ENCODE measurements at places on chromosomes 5 and 9.

GRCh38 chr9:99049641-99050040, 55.3 kb upstream of the TGFBR1 start:
- DNase-seq = no peak

DNA sequence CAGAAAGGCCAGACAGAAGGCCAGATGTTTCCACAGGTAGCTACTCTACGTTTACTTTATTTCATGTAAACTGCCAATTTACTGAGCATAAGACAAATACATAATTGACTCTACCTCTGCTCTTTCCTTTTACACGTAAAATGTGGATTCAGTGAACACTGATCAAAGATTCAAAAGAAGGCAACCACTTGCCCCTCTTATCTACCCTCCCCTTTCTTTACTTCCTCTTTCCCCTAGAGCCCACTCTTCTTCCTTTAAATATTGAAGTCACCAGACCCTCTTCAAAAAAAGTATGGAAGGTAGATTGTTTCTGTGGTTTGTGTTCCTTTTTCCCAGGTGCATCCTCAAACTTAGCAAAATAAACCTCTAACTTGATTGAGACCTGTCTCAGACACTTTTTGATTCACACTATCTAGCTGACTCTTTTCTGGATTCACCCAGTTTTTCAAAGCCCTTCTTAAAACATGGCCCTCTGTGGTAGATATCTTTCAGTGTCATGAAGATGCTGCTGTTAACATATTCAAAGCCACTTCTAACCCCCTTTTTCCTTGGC, 6.7 kb downstream of the FAM114A2 start:
- no peak for DNase-seq

DNA sequence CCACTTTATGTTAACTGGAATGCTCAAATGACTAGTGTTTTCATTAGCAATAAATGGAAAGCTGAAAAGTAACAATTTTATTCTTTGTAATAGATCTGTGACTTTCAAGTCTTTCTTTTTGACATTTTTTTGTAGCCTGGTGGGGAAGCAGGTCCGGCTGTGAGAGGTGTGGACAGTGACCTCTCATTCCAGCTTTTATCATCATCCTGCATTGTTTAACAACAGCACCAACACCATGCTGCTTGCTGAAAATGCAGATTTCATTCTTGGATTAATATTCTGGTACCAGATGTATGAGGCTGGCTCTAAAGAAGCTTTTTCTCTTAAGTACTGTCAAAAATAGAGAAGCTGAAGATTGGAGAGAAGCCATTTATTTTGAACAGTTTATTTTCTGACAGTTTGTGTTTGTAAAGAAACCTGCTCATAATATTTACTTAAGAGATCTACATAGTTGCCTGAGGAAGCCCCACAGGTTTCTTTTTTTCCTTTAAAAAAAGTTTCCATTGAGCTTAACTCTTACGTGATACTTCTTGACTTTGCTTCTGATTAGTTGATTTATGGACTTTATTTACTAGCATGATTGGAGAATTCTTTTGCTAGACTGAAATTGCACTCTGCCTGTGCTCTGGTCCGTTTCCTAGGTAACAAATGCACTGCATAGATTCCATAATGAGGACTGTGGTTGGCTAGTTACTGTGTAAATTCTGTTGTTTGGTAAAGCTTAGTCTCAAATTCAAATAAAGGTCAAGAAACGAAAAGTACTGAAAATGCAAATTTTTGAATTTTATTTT, 3.4 kb downstream of the KIAA1958 start:
- peak; percentile 4 for DNase-seq

GRCh38 chr9:81351166-81351565, 338.2 kb downstream of the TLE1 start:
- no peak for DNase-seq

GRCh38 chr9:105053209-105053652, 125.3 kb upstream of the ABCA1 start:
- DNase-seq = no peak

DNA sequence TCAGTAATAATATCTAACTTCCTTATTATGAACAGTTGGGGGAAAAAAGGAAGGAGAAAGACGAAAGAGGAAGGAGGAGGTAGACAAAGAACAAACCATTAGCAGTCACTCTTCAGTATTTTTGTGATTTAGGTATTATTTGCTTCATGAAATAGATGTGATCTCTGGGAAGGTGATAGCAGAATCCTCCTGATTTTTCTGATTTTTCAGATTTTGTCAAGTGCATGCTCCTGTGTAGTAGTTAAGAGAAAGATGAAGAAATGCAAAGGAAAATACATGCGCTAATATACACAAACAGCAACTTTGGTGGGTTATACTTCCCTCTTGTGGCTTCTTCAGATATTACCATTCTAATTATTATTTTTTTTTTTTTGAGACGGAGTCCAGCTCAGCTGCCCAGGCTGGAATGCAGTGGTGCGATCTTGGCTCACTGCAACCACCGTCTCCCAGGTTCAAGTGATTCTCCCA, 31.6 kb downstream of the LMNB1 start:
- no peak for DNase-seq

DNA sequence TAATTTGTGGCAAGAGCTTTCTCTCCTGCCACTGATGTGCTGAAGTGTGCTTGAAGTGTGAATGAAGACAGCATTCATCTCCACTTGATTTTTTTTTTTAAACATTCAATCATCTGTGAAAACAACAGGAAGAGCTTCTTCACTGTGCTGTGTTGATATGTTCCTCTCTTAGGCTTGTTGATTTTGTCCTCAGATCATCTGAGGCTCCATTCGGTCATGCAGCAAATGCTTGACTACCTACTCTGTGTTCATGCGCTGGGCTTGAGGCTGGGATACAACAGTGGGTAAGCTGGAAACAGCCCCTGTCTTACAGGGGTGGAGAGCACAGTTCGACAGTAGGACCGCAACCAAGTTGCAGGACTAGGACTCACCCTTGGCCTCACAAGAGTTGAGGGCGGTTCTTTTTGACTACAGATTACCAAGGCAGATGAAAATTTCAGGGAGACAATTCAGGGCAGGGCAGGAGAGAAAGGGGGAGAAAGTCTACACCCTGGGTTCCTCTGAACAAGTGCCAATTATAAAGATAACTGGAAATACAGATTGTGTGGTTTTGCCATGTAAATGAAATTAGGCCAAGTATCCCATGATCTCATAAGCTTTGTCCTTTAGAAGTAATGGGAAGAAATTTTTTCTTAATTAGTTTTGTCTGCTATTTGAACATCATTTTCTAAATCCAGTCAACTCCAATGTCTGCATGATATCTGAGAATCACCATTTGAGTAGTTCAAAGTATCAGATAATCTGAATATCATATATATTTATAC, 31.0 kb upstream of the F2R start:
- DNase-seq = no peak

DNA sequence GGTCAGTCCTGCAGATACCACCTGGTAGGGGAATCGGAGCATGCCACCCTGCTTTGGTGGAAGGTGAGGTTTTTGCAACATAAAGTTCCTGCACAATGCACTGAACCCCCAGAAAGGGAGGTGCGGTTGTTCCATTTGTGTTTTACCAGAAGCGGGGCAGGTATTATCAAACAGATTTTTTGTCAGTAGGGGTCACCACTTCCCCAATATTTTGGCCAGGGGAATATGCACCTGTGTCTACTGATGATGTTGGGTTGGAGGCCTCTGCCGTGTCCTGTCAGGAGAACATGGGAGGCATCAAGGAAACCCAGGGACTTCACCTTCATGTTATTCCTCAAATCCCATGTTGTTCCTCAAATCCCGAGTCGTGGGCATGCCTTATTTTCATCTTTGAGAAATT, 438.7 kb downstream of the NTRK2 start:
- no peak for DNase-seq

- DNase-seq = no peak
Observed at GRCh38 chr5:127011961-127012644, 18.3 kb downstream of the MARCHF3 start.

- DNase-seq = no peak
Observed at GRCh38 chr5:173591056-173591514, 25.4 kb downstream of the BOD1 start.

- DNase-seq = no peak
Observed at GRCh38 chr5:115431116-115431515, 113.5 kb downstream of the FEM1C start.

DNA sequence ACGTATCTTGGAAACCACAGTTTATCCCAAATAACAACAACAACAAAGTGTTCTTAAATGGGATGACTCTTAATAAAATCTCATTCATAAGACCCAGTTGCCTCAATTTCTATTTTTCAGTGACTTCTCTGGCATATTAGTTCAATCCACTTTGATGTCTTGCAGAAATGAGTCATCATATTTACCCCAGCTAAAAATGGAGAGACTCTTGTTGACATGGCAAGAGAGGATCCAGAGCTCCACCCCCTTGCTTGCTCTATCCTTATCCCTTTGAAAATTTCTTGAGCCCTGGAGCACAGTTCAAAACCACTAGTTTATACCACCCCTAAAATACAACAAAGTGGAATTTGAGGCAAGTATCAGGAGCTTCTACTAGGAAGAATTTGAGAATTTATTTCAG, 20.8 kb downstream of the VCAN start:
- DNase-seq = no peak

- no peak for DNase-seq
Observed at GRCh38 chr9:37503736-37504135, 18.0 kb downstream of the POLR1E start.

DNA sequence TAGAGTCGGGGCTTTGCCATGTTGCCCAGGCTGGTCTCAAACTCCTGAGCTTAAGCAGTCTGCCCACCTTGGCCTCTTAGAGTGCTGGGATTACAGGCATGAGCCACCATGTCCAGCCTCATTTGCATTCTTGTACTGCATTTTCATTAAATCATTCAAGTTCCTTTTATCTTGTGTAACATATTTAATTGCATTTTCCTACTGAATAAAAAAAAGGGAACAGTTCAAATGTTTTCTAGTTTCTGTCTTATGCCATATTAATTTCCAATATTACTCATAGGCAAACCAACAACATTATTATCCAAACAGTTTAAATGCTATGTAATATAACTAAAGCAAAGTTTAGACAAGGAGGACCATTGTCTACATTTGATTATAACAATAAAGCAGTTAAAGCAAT, 6.1 kb downstream of the SLC31A1 start:
- no peak for DNase-seq

GRCh38 chr5:72121780-72122445, 14.6 kb downstream of the MAP1B start:
- DNase-seq = no peak

GRCh38 chr9:9949978-9950377, 662.8 kb downstream of the PTPRD start:
- no peak for DNase-seq

DNA sequence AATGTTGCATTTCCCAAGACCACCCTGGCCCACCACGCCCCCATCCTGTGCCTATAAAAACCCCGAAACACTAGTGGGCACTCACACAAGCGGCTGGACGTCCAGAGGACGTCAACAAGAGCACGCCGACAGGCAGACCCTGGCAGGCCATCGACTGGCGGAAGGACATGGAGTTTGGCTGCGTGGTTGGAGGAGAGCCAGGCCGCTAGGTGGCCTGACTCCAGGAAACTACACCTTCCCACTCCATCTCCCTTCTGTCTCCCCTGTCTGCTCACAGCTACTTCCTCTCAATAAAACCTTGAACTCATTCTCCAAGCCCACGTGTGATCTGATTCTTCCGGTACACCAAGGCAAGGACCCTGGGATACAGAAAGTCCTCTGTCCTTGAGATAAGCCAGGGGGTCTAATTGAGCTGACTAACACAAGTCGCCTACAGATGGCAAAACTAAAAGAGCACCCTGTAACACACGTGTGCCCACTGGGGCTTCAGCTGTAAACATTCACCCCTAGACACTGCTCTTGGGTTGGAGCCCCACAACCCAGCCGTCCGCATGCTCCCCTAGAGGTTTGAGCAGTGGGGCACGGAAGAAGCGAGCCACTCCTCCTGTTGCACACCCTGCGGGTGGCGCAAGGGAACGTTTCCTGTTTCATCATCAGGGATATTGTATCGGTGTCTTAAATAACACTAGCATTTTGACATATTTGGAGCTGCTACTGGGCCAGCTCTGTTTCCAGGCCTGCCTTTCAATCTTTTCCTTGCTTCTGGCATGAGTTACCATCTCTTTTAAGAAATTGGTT, 54.5 kb upstream of the TAF11L2 start:
- DNase-seq = no peak

DNA sequence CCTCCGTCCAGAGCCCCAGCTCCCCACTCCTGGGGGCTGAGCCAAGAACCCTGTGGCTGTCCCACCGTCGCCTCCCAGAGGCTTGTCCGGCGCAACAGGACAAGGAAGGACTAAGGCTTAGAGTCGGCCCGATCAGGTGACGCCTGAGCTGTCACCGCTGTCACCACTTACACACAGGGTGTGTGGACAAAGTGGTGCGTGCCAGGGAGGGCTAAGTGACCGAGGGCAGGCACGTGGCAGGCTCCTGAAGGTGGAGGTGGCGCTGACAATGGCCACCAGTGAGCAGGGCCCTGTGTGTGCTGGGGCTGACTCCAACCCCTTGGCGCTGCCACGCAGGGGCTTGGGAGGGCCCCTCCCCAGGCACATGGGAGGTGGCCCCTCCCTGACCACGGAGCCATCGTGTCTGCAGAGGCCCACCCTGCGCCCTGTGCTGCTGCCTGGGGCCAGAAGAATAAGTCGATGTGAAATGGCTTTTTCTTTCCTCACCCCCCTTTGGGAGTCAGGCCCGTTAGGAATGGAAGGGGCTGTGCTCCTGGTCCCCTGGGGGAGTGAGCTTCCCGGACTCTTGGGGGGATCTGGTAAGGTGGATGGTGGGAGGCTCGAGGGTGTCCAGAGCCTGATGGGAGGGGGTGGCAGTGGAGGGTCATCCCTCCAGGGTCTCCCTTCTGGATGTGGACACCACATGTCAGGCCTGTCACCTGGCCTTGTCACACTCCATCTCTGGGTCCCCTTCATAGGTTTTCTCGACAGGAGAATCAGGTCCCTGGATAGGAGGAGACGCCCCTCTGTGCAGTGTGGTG, 2.6 kb upstream of the GPSM1 start:
- DNase-seq = no peak

DNA sequence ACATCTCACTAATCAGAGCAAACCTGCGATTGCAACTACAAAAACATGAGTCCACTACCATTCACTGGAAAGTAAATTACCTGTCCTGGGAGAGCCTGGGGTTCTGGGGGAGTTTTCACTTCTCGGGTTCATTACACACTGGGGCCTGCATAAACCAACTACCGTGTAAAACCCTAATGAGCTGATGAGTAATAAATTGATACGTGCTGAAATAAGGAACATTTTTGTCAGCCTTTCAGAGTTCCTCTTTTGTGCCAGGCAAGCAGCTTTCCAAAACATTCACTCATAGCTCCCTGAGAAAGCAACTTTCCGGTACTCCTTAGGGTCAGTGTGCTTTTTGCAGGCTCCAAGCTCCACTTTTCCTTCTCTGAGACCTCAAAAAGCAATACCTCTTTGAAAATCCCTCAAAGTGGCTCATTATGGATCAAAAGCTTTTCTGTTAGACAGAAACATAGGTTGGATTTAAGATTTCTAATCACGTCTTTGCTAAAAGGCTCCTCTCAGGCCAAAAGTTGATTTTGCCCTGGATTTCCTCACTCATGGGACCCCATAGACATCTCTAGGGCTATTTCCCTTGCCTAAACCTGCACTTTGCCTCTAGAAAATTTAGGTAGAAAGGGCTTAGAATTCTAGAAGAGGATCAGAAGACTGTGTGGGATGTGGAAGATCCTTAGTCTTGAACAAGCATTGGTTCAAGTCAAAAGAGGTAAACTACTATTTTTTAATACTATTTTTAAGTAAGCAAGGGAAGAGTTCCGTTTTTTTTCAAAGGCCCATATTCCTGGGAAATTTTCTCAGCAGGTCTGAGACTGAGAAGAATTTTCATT, 74.8 kb downstream of the ST8SIA4 start:
- DNase-seq = no peak

- no peak for DNase-seq
Observed at GRCh38 chr9:13589034-13589737, 309.7 kb upstream of the MPDZ start.
